Stimulated activated CD8-positive, alpha-beta memory T cell treated with anti-CD3 and anti-CD28 coated beads, Interleukin-15, amount 100 ng/mL, for 48 hours (primary cell): ENCODE measurements at places on chromosomes 1 and 21.
A peak's percentile ranks its signal among the peaks of the same experiment; 100 is the strongest.

- no peak for DNase-seq
Measured at GRCh38 chr1:162007466-162007865, 16.2 kb downstream of the OLFML2B start.

- DNase-seq = no peak
Measured at GRCh38 chr1:159171254-159171687, at the start of gene CADM3. Gene CADM3, plus strand, starts transcription at chr1:159171615. Its CDS starts 151 bp downstream, at chr1:159171766.

DNA sequence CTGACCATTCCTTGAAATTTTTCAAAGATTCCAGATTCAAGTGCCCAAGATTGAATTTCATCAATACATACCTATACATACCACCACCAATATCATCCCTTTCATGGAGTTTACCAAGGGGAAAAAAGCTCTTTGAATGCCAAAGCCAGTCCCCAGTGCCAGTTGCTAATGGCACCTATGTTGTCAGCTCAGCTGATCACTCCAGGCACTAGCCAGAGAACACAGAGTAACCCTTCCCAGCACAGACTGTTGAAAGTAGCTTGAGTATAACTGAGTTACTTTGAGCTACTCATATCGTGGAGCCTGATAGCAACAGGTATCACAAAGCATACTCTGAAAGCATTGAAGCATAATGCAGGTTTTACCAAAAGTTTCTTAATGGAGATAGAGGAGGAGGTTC lies 133.9 kb upstream of the NFIA start:
- no peak for DNase-seq

- no peak for DNase-seq
Measured at GRCh38 chr1:196361112-196361714, 247.0 kb downstream of the KCNT2 start.

DNA sequence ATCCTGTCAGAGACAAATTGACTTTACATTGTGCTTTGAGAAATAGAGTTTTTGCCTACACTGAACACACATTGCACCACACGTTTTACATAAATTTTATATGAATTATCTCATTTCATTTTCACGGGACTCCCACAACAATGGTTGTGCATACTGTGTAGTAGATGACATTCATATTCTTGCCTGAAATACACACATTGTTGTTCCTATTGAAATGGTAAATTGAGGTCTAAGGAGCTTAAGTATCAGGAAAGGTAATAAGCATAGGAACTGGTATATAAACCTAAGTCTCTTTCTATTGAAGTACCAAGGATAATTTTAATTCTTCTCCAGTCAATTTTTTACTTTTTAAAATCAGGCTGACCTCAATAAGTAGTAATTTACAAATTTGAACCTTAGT lies 473.7 kb upstream of the DEPDC1 start:
- no peak for DNase-seq

DNA sequence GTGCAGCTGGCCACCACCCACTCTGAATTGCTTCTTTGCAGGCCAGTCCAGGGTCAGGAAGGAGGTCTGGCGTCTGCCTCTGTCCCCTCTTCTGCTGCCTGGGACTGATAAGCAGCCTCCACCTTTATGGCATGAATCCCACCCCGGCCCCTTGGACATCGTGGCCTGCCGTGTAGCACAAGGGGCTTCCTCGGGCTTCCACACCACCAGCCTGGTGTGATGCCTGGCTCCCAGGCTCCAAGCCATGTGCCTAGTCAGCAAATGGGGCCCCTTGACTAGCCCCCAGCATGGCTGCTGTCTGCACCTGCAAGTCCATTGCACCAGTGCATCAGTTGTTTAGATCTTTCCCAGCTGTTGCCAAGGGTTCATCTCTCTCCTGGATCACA lies 9.9 kb upstream of the ARF1 start:
- no peak for DNase-seq

DNA sequence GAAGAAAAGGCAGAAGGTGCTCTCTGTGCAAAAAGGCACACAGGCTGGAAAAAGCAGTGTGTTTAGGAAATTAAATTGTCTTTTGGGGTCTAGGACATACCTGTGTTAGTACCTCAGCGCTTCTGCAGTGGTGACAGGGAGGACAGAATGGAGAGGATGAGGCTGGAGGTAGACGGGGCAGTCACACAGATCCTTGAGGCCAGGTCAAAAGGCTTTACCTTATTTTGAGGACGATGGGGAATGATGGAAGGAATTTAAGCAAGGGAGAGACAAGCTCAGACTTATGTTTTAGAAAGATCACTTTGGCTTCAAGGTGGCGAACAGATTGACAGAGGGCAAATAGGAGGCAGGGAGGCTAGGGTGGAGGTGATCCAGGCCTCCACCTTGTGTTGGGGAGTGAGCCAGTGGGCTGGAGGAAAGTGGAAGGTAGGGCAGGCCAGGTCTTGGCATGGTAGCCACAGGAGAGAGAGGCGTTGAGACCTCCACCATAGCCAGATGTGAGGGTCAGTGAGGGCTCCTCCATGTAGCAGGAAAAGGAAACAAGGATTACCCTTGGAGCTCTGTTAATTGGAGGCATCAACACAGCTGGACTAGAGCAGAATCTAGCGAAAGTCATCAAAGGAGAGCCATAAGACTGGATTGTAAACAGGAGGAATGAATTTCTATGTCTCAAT lies 4.2 kb downstream of the CYP4B1 start:
- no peak for DNase-seq

GRCh38 chr1:49297783-49298182 lies 521.1 kb upstream of the BEND5 start:
- DNase-seq = no peak

GRCh38 chr1:67367370-67368045 lies 59.8 kb downstream of the IL12RB2 start:
- DNase-seq = no peak

DNA sequence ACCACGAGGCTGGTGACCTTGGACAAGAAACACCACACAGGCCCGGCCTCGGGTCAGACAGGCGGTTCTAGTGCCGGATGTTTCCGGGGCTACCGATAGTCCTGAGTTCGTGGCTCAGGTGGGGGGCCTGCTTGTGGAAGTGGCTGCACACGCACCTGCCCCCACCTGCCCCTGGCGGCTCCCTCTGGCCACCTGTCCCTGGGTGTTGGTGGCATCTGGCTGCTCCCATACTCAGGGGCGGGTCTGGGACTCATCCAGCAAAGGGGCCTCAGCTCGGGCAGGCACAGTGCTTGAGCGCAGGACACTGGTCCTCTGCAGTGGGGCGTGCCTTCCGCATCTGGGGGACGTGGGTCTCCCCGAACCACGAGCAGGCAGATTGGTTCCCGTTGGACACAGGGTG lies 33.6 kb downstream of the TP73 start:
- no peak for DNase-seq

DNA sequence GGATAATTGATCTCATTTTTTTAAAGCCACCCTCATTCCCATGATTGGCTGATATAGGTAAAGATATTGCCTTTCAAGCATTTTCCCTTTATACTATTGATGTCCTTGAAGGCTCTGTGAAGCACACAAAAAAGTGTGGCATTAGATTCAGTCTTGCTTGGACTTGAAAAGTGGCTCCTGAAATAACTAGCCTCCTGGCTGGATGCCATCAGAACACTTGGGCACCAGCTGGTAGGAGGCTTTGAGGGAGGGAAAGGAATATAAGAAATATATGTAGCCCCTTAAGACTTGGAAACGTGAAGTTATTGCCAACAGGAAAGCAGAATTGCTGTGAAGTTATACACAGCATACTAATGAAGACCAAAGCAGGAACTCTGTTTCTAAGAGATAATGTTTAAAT lies 14.1 kb downstream of the MTR start:
- no peak for DNase-seq

DNA sequence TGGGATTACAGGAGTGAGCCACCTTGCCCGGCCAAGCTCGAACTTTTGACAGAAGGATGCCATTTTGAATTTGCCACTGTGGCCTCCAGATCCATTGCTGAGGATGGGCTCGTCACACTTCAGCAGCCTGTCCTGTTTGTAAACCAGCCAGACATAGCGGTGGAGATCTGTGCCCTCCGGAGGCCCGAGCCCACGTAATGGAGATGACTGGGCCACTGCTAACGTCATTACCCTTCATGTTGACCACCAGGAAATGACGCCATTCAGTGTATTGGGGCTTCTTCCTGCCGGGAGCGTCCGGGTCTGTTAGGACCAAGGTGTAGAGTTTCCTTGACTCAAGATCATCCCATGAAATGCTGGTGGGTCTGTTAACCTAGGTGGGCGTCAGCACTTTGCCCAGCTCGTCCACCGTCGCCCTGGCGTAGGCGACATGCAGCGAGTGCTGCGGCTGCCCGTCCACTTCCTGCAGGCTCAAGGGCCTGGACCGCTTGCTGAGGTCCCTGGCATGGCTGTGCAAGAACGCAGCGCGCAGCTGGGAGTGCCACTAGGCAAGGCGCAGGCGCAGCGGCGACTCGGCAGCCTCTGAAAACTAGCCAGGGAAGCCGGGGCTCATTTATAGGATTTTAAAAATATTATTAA lies 40.8 kb downstream of the PTPRC start:
- peak; percentile 33 for DNase-seq

- no peak for DNase-seq
Measured at GRCh38 chr1:244968881-244969280, 104.5 kb upstream of the HNRNPU start.

- DNase-seq = no peak
Measured at GRCh38 chr1:54002544-54003248, 15.3 kb downstream of the LDLRAD1 start.

DNA sequence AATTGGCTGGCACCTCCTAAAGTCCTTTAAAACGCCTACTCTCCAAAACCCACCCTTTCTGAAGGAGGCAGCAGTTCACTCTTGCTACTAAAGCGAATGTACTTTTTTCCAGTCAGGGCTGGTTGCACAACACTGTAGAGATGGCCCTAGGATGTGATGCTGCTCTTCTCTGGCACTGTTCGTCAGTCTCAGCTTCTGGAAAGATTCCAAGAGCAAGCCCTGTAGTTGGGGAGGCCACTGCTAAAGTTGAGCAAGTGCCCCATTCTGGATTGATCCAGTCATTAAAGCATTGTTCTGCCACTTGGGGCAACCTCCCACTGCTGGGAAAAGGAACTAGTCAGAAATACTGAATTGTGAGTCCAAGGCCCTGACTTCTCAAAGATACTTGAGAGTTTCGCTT lies 28.5 kb upstream of the KCNQ4 start:
- no peak for DNase-seq

DNA sequence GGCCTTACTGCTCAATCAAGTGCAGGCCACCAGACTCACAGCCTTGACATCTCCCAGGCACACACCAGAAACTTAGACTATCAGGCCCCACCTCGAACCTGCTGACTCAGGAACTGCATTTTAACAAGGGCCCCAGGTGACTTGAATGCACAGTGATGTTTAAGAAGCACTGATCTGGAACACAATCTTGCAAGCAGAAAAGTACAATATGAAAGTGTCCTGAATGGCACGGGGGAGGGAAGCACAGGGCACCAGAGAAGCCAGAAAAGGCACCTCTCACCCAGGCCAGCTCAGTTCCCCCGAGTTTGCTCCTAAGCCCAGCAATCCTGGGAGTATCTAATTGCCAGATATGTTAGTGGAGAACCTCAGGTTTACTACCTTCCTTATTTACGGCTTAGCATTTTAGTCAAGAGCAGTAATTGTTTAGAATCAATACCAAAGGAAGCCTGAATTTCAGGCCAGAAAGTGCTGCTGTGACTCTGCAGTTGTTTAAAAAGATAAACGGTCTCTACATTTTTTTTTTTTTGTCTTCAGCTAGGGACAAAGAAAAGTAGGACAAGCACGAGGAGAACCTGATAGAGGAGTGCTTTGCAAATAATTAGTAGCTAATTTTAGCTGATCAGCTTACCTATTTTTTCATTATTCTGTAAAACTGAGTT lies 50.9 kb upstream of the CDC42BPA start:
- DNase-seq = no peak

- DNase-seq = no peak
Measured at GRCh38 chr1:53075761-53076163, 13.7 kb downstream of the PODN start.

- DNase-seq = no peak
Measured at GRCh38 chr1:11927866-11928592, 1.8 kb upstream of the KIAA2013 start.

DNA sequence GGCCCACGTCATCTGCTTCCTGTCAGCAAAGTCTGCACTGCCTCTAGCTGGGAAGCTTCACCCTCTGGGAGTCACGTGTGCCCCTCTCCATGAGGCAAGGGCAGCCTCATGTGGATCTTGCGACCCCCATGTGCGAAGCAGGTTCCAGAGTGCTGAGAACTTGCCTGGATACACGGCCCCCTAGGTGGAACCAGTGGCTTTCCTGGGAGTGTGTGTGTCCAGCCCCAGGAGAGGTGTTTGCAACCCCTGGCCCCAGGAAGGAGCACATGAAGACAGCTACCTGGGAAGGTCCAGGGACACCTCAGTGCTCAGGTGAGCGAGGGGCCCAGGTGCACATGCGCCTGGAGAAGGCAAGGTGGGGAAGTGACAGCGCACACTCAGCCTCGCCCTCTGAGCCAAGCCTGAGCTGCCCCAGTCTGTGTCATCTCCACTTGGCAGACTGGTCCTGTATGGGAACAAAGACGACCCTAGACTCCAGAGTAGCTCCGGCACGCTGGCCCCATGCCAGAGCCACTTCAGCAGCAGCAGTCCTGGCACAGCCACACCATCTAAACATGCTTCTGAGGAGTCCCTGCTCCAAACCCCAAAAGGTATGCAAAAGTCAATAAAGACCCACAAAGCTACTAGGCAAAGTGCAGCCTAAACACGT lies 8.9 kb downstream of the LSS start:
- no peak for DNase-seq

- DNase-seq = no peak
Measured at GRCh38 chr1:71787699-71788098, 494.6 kb downstream of the NEGR1 start.

- DNase-seq = no peak
Measured at GRCh38 chr1:15094719-15095495, 58.6 kb upstream of the TMEM51 start.

DNA sequence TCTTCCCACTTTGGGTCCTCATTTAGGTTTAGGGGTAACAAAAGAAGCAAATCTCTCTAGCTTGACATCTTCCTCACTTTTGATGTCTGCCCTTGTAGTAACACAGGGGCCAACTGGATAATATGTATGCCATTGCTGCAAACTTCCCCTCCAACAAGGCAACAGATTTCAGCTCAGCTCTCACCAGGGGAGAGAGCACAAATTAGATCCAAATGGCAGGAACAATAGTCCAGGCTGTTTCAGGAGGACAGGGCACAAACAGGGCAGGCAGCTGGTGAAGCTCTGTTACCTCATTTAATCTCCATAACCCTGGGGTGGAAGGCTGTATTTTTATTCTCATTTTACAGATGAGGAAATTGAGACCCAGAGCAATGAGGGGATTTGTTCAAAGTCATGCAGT lies 4.3 kb upstream of the PIK3R3 start:
- DNase-seq = no peak

- DNase-seq = no peak
Measured at GRCh38 chr1:92123868-92124267, 43.7 kb downstream of the BTBD8 start.
